ENCODE measurements at places on chromosomes 7 and 10. TPM values are rescaled to one million over a fixed set of nuclear protein-coding genes. Genes with fewer than 3 reads are reported as not detected.

DNA sequence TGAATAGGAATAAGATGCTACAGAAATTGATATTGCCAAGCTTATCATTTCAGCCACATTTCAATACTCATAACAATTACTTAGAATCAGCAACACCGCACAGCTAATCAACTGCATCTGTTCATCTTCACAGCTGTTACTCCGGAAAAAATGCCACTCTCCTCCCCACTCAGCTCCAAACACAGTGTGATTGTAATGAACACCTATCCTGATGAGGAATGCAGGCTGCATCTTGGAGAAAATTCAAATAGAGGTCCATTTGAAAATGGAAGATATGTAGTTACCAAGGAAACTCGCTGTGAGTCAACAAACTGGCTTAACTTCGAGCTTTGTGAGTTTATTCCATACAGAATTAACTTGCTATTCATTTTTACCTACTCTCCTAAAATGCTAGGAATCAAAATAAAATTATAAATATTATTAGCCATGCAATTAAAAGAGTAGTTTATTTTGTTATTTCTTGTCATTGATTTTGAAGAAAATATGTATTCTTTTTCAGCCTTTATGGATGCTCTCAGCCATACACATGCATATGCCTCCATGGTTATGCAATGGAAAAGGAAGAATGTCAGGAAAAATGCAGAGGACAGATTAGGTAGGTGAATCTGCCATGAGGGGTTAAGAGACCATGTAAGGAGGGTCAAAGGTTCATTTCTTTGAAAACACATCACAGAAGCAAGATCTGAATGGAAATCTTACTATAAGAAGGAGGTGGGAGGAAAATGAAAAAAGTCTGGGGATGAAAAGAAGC is 267.2 kb downstream of the POM121L12 start:
- no peak for DNase-seq

GRCh38 chr7:157517782-157518513 is 181.1 kb downstream of the DNAJB6 start:
- DNase-seq = no peak

Gene JCAD
- 15.9 TPM for total RNA-seq

Gene STK32C
- total RNA-seq = 7.6 TPM

Gene SFXN2
- total RNA-seq = 7.9 TPM
